ENCODE measurements at places on chromosomes 1 and 21.

DNA sequence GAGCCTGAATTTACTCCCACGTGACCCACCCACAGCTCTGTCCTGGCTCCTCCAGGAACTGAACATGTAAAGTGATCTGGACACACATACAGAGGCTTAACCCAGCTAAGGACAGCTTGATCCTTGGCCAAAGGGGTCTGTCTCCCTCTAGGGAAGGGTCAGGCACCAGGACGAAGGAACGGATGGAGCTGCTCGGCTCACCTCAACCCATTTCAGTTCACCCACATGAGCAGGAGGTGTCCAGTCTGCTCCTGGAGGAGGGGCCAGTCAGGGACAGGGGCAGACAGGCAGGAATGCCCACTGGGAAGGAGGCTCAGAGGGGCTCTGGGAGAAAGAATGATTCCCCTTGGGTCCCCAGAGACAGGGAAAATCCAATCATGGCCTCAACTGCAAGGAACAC, 567.2 kb downstream of the PTPRU start:
- no peak for DNase-seq

DNA sequence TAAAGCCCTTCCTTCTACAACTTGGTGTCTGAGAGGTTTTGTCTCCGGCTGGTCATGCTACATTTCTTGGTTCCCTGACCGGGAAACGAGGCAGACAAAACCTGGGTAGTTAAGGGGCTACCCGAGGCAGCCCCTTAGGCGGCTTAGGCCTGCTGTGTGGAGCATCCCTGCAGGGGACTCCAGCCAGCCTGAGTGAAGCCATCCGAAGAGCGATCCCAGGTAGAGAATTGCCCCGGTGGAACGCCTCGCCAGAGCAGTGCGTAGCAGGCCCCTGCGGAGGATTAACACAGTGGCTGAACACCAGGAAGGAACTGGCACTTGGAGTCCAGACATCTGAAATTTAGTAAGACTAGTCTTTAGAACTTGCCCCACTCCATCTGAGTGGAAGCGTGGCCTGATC, 21.2 kb upstream of the MYOCOS start:
- no peak for DNase-seq

DNA sequence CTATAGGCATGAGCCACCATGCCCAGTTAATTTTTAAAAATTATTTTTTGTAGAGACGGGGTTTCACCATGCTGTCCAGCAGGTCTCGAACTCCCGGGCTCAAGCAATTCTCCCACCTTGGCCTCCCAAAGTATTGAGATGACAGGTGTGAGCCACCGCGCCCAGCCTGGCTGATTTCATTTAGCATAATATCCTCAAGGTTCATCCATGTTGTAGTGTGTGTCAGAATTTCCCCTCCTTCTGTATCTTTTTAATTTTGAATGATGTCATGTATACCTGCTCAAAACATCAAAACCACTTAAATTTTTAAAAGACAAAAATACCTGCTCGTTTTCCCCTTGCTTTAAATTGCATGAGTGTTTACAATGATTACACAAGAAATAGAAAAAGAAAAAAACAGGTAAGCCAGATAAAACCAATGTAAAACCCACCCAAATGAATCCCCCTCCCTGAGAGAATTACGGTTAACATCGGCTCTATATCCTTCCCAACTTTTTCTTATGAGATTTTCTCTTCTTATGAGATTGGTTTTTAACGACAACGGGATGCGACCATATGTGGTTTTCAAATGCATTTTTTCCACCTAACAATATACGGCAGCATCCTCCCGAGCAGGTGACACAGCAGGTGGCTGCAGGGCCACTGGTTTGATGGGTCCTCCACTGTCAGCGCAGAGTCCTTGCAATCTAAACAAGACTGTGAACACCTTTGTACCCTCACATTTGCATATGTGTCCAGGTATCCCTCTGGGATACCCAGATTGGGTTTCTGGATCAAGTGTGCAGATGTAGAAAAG, 22.1 kb downstream of the IFFO2 start:
- DNase-seq = no peak

DNA sequence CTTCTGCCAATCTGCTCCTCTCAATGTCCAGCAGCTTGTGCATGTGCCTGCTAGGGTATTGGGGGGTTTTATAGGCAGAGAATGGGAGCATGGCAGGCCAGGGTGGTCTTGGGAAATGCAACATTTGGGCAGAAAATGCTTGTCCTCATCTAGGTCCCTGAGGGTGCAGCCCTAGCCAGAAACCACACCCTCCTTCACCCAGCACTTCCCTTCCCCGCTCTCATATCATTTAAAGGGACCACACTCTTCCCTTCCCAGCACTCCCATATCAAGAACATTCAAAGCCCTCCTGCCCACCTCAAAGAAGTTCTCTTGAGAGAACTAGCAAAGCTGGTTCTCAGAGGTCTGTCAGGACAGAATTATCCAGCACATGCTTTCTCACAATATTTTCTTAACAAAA, 62.1 kb downstream of the HSD3B1 start:
- no peak for DNase-seq
